ENCODE measurements at places on chromosomes 2 and 18.

GRCh38 chr2:6874032-6874431 is 3.5 kb upstream of the RSAD2 start:
- no peak for DNase-seq

- DNase-seq, result no peak
These were observed 9.6 kb downstream of the HOXD8 start for GRCh38 chr2:176138923-176139660.

GRCh38 chr2:5664278-5664681 is 27.9 kb upstream of the SOX11 start:
- DNase-seq, result no peak

DNA sequence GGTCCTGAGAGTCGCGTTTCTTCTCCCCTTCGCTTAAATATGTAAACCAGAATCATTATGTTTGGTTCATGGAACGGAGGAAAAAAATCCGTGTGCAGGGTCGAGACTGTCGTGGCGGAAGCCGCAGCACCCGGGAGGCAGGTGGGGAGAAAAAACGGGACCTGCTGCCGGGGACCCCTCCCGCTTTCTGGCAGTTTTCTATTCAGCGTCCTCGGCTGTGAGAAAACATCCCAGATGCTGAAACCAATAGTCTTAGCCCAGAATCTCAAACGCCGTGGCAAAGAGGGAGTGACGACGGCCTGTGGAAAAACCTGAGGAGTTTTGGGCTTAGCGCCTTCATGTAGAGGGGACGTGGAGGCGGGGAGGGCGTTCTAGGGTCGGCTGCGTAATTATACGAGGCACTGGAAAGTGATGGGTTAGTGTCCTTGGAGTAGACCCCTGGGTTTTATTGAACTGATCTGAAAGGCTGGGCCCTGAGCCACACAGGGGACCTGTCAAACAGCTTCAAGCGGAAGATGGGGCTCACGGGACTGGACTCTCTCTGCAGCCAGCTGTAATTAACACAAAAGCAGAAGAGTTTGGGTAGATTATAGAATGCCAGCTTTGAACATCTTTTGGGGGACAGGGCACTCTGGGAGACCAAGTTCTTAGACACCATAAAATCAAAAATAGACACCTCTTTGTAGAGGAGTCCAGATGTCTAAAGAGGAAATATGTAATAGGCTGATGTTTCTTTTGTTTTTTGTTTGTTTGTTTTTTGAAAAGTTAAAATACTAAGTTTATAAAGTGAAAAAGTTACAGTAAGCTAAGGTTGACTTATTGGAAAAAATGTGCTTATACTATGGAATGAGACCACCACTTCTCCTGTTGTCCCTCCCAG is 834 bp upstream of the BUB1 start:
- DNase-seq, result peak; percentile 28

GRCh38 chr2:158600155-158600802 is 143.5 kb downstream of the PKP4 start:
- DNase-seq, result peak; percentile 38

GRCh38 chr18:55694291-55694690 is 106.3 kb upstream of the TCF4 start:
- DNase-seq, result no peak

- no peak for DNase-seq
These were observed 95.5 kb upstream of the CRACDL start for GRCh38 chr2:99031481-99031880.

GRCh38 chr2:177174486-177174885 is 38.1 kb upstream of the HNRNPA3 start:
- DNase-seq, result no peak

DNA sequence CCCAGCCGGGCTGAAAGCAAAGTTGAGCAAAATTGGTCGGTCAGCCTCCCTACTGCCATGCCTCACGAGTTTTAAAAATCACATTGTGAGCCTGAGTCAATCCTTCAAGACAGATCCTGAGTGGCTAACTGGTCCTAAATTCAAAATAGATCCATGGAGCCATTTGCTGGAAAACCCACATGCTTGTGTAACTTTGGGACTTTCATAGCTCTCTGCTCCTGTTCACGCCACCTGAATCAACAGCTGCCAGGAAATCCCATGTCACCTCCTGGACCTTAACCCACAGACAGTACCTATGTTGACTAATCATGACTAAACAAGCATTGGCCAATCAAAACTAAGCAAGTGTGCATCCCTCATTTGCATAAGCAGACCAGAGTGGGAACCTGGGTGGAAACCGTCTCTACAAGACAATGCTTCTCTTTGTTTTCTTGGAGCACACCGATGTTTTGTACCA is 42.8 kb upstream of the LDLRAD4 start:
- no peak for DNase-seq

DNA sequence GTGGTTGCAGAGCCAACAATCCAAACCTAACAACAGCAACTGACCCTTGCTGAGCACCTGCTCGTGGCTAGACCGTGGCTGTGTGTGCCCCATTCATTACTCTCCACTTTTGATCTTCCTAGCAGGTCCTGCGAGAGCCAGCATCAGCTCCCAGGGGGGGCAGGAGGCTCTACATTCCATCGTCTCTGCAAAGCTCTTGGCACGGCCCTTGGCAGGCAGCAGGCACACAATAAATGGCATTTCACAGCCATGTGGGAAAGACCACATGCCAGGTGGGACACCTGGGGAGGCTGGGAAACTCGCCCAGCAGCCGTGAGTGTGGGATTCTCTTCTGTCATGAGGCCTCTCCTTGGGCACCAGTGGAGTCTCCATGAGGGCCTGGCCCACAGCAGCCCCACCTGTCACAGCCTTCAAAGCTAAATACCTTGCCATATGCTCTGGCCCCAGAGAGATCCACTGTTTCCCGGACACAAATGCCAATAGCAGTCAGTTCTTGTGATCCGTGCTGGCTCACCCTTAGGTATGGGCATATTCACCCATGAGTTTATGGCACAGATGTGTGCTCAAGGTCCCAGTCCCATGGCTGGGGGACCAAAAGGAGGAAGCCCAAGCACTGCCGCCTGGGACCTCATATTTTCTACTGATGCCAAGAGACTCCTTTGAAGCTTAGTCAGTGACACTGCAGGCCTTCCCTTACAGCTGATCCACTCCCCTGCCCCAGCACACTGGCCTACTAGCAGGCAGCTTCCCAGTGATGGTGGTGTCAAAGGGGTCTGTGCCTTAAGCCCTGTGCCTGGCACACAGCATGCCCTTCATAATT is 6.8 kb upstream of the TEX51 start:
- DNase-seq, result peak; percentile 57

GRCh38 chr2:57434441-57434840 is 612.2 kb upstream of the VRK2 start:
- no peak for DNase-seq

DNA sequence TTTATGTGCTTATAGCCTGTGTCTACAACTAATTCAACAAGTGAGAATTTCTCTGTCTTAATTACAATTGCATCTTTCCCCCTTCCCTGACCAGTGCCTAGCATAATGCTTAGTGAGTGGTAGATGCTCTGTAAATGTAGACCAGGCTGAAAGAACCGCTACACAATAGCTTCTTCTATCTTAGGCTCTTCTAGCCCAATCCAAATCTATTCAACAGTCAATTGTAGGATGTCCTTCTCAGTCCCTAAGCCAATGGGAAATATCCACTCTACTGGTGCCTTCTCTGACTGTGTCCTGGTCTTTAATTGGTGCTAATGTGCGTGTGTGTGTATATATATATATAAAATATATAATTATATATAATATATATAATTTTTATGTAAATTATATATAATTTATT is 34.1 kb upstream of the GCC2 start:
- DNase-seq, result no peak

DNA sequence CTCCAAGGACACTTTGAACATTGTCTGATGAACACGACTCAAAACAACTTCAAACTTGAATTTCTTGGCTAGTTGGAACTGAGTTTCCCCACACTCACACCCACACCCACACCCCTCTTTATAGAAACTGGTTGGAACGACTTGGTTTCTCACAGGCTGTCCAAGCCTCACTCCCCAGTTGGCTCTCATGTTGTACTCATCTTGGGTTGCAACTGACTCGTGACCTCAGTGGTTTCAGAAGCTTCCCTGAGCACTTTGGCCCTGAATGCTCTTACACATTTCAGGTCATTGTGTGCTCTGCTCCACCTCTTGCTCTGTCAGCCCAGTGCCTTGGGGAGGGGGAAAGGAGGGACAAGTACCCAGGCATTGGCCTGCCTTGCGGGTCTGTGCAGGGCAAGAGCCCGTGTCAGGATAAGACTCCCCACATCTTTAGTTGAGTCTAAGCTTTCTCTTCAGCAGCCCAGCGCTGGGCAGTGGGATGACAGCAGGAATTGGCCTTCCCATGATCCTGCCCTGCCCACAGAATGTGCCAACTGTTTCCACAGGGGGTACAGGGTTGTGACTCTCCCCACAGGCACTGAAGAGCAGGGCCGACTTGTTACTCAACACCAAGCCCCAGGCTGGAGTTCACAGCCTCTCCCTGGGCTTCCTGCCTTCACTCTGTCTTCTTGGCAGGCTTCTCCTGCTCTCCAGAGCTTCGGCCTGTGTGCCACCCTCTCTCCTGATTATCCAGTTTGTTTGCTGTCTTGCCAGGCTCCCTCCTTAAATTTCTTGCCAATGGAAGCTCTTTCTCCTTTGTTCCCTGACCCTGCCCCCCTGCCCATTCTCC is 104.6 kb downstream of the RTN4 start:
- peak; percentile 11 for DNase-seq

DNA sequence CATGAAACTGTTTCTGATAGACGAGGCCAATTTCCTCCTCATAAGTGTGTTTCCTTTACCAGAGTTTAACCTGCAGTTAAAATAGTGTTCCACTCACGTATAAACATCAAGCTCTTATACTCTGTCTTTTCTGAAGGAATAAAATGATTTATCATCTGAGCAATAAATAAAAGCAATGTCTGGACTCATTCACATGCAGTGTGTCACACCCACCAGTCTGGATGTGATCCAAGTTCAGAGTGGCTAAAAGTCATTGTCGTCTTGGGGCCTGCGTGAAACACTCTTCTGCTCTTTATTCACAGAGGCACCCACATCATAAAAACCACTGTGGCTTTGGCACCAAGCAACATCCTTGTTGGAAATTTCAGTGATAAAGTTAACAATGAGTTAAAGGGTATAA is 19.5 kb upstream of the SLC9A4 start:
- no peak for DNase-seq

GRCh38 chr2:98914713-98915580 is 21.1 kb downstream of the CRACDL start:
- DNase-seq, result no peak

GRCh38 chr2:190304404-190304803 is 15.2 kb downstream of the HIBCH start:
- DNase-seq, result no peak

GRCh38 chr18:50877545-50878265 is 1.2 kb upstream of the ME2 start:
- no peak for DNase-seq

DNA sequence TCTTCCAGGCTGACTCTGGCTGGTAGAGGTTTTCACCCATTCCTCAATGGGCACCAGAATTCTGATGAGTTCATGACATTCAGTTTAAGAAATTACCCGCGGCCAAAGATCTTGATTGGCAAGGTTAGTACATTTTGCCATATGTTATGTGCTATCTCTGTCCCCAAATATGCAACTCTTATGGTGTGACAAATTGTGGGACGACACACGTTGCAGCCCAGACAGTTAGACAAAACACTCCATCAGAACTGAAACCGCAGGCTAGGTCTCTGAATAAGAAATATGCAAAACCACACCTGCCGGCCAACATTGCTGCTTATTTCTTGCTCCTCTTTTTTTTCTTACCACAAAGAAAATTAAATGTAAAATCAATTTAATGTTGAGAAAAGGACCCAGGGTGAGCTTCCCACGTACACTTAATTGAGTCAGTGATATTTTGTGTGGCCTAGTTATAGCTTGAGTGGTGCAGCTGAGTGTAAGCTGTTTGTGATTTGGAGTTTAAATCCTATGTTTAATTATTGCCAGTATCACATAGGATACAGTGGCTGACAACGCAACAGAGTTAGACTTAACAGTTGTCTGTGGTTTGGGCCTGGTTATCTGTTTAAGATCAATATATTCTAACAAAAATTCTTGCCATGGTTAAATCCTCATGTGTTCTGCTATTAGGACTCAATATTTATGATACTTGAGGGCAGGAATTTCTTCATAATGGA is 35.7 kb upstream of the LTBP1 start:
- no peak for DNase-seq

- DNase-seq, result no peak
These were observed 11.2 kb upstream of the GALM start for GRCh38 chr2:38654528-38655381.

DNA sequence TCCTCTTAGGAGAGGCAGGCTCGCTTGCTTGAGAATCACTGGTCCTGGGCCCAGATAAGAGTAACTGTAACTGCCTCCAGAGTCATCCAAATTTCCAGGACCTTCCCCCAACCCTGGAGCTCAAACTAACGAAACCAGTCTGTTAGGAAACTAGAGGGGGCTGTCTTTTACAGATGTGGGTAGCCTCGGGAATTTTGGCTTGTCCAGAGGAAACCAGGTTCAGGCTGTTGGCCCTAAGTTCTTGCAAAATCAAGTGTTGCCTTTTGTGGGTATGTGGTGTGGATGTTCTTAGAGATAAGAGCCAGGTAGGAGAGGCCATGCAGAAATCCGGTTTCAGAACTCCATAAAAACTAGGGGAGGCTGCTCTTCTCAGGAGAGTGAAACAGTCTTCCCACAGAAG is 125.0 kb upstream of the DLX2 start:
- no peak for DNase-seq

DNA sequence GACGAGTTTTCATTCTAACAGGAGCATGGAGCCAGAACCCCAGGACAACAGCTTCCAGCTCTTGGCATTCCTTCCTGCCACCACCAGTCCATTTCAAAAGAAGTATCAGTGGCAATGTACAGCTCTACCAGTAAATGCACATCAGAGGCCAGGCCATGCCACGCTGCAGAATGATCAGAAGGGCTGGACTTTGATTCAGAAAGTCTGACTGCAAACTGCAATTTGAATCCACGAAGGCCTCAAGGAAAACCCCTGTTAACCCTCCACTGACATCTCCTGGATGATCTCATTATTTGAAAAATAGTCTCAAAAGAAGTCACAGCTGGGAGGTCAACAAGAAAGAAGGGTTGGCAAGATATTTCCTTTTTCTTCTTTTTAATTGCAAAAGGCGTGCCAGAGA is 119.2 kb downstream of the MYO5B start:
- DNase-seq, result no peak

GRCh38 chr2:142983174-142983573 is 105.7 kb downstream of the KYNU start:
- no peak for DNase-seq

DNA sequence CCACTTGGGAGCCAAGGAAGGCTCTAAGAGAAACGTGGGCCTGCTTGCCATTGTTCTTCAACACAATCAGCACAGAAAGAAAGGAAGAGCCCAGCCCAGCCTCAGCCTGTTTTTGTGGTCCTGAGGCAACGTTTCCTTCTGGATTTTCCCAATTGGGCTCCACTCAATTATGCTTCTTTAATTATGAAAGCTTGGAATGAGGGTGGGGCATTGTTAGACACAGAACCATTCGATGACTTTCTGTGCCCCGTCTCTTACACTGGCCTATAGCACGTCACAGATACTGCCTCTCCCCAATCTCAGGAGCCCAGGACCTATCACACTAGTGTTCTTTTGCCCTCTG is 207.4 kb downstream of the ZFP36L2 start:
- DNase-seq, result no peak

GRCh38 chr18:62894681-62895390 is 179.5 kb downstream of the PHLPP1 start:
- DNase-seq, result no peak
